ENCODE measurements at places on chromosomes 1 and 21. TPM values are rescaled to one million over a fixed set of nuclear protein-coding genes. Genes with fewer than 3 reads are reported as not detected.

The SPRR2E gene
- not detected for total RNA-seq

The CRNN gene
- total RNA-seq, result not detected

GRCh38 chr1:195941314-195941713, 666.9 kb downstream of the KCNT2 start:
- DNase-seq, result no peak

DNA sequence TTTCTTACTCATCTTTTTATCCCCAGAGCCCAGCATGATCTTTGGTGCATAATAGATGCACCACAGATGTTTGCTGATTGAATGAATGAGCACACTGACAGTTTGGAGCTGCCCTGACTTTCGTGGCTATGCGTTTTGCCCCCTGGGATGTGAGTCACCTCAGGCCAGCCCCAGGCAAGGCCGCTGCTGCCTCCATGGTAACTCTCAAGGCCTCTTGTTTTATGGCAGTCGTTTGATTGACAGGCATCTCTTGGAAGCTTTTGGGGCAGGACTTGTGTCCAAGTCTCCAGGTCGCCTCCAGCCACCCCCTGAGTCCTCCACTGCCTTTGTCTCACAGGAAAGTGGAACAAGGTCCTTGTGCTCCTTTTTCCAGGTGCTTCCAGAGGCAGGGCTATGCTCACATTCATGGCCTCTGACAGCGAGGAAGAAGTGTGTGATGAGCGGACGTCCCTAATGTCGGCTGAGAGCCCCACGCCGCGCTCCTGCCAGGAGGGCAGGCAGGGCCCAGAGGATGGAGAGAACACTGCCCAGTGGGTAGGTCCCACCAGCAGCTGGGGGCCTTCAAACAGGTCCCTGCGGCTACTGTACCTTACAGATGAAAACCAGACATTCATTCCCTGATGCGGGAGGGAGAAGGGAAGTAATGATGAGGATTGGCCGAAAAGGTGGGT, 11.2 kb downstream of the PSEN2 start:
- no peak for DNase-seq

- peak; percentile 73 for DNase-seq
Observed at GRCh38 chr1:93814059-93814794, 64.8 kb downstream of the DNTTIP2 start.

DNA sequence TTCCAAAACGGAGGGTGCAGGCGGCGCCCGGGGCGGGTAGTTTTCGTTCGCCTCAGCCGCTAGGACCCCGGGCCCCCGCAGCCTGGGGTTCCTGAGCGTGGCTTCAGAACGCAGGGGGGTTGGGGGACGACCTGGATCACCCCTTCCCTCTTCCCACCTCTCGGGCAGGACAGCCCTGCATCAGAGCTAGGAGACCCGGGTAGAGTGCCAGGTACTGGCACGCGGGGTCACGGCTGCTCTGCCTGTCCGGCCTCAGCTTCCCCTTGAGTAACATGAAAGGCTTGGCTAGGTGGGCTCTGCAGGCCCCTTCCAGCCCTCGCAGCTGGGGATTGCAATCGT, 484 bp downstream of the DFFB start:
- no peak for DNase-seq

- DNase-seq, result no peak
Observed at GRCh38 chr1:231903586-231904081, 277.0 kb downstream of the DISC1 start.

DNA sequence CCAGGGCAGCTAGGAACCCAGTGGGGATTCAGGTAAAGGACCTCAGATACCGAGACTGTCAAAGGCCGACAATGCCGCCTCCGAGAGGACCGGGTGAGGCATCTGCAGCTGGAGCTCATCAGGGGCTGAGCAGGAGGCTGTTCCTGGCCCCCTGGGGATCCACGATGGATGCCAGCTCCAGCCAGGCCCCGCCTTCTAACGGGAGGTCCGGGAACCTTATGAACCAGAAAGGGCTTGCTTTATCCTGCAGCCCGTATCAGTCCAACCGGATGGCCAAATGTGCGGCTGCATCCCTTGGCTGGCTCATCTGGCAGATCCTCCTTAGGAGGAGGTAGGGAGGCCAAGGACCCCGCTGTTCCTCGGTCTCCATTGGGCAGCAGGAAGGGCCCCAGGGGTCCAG, 32.0 kb downstream of the SLC45A1 start:
- DNase-seq, result no peak

Data from dorsolateral prefrontal cortex (tissue), 122 donors.